ENCODE measurements at places on chromosomes 7 and 10.
A peak's percentile ranks its signal among the peaks of the same experiment; 100 is the strongest.

DNA sequence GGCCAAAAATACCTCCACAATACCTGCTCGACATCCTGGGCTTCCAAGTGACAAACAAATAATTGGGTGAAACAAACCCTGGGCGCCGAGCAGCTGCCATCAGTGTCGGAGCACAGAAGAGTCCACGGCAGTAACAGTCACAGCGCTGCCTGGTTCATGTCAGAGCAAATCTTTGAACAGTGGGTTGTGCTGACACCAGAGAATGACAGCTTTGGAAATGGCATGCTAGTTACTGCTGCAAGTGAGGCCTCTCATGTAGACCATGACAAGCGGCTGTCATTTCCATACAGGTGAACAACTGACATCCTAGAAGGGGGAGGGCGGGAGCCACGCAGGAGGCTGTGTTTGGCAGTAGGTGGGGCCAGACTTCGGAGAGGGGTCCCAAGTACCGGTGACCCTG, 420.5 kb upstream of the GALNT17 start:
- DNase-seq, result no peak

- DNase-seq, result no peak
Observed at GRCh38 chr10:9009505-9009904, 955.0 kb downstream of the GATA3 start.

GRCh38 chr10:92847202-92847864, 987 bp upstream of the EXOC6 start:
- DNase-seq, result no peak

DNA sequence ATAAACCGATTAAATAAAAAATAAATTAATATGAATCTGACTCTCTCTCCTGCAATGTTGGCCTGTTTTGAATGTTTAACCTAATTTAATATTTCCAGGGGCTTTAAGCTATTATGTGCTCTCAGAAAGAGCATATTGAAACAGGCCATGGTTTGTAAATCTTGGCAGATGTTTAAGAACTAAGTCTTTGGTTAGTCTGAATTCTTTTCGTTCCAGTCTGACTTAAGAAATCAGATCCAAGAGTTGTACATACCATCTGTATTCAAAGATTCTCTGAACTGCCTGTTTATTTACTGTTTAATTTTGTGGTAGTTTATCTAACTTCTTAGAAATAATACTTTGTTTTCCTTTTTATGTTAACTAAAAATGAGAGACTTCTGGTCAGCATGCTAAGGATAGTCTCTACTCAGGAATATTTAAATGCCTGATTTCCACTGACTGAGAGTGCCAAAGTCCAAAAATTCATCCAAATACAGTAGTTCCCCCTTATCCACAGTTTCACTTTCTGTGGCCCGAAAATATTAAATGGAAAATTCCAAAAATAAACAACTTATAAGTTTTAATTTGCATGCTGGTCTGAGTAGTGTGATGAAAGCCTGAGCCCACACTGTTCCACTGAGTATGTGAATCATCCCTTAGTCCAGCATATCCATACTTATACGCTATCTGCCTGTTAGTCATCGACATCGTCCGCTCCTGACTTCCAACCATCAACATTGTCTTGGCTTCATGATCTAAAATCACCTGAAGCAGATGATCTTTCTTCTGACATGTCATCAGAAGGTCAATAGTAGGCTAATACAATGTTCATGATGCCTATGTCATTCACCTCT, 238.1 kb upstream of the CSTF2T start:
- DNase-seq, result no peak

- no peak for DNase-seq
Observed at GRCh38 chr10:70699063-70699658, 26.9 kb downstream of the ADAMTS14 start.

GRCh38 chr7:85927226-85927625, 716.5 kb upstream of the GRM3 start:
- DNase-seq, result no peak

- no peak for DNase-seq
Observed at GRCh38 chr10:49408519-49409306, 12.8 kb upstream of the DRGX start.

- no peak for DNase-seq
Observed at GRCh38 chr10:67612577-67613537, 83.1 kb downstream of the CTNNA3 start.

- DNase-seq, result no peak
Observed at GRCh38 chr7:39379416-39379815, 186.8 kb upstream of the YAE1 start.

DNA sequence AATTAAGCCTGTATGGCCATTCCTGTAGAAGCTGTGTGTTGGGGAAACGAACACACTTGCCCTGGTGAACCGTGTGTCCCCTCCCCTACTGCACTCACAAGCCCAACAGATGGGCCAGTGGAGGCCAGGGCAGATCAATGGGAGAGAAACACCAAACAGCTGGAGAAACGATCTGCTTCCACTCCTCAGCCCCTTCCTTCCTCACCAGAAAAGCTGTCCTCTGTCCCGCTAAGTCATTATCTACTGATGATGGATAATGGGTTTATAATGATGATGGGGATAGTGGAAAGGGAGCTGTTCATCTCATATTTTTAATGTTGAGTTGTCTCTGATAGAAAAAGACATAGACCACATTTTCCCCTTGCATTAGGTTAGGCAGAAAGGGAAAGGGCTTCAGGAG, 99.7 kb downstream of the ELMO1 start:
- DNase-seq, result no peak

GRCh38 chr7:80942261-80943041, 23.6 kb upstream of the SEMA3C start:
- peak; percentile 45 for DNase-seq
